Upper lobe of right lung (tissue), 1 donor: ENCODE measurements at places on chromosomes 7 and 10.

DNA sequence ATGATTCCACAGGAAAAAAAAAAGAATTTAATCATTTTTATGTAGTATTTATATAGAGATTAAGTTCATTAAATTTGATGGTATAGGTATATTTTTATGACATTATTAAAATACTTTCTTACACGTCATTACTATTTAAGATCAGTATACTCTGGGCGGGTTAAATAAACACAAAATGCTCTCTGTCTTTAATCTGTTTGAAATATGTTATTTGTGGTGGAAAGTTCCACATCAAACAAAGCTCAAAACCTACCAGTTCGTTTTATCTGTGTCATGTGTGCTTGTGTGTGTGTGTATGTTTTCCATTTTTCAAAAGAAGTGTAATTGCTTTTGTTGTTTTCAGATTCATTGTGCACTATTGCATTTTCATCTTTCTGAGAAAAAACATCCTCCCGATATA lies 488.5 kb downstream of the ANKRD7 start:
- DNase-seq = no peak

DNA sequence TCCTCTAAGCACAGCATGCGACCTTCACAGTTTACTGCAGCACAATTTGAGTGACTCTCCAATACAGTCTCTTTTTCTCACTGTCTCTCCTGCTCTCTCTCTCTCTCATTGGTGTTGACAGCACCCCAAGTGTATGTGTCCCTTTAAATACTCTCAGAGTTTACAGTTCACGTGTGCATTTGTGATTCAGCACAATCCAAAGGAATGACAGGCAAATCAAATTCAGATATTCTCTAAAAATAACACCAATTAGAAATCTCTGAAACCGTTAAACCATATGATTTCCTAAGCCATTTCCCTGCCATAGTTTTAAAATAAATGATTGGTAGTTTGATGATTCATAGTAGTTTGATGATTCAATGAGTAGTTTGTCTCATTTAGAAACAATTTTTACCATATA lies 104.0 kb upstream of the GAD2 start:
- no peak for DNase-seq

GRCh38 chr7:36734731-36735130 lies 10.4 kb upstream of the AOAH start:
- no peak for DNase-seq

GRCh38 chr7:77348371-77348813 lies 67.8 kb downstream of the GSAP start:
- no peak for DNase-seq

DNA sequence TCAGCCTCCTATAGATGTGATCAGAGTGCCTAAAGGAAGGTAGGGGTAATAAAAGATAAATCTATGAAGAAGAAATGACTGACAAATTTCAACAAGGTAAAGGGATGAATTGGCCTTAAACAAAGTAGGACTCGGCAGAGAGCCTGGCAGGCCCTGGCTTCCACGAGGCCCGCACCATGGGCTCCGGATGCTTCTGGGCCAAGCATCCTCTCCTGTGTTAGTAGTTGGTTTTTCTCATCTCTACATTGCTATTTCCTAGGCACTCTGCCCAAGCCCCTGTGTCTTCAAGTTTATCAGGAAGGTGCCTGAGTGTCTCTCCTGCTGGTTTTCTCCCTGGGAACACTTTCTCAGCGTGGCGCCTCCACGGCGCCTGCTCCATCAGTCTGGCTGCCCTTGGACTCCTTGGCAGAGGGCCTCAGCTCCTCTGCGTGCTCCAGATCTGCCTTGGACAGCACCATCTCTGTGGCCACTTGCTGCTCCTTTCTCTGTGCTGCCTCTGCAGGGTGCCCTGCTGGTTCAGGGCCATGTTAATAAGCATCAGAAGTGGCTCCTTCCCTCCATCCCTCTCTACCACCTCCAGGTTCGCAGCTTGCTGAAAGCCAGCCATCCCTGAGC lies 413.3 kb upstream of the DPP6 start:
- no peak for DNase-seq

GRCh38 chr10:58512491-58513187 lies at the start of gene BICC1:
TSS of gene BICC1 (plus strand) at chr10:58512872. CDS start at chr10:58513144, 272 bp downstream.
- DNase-seq = peak; percentile 63
